Kidney capillary endothelial cell (primary cell): ENCODE measurements at places on chromosomes 16 and 17.

- no peak for DNase-seq
Measured at GRCh38 chr16:68406458-68407152, 41.7 kb downstream of the SMPD3 start.

- no peak for DNase-seq
Measured at GRCh38 chr16:55912022-55912421, 36.8 kb upstream of the CES5A start.

DNA sequence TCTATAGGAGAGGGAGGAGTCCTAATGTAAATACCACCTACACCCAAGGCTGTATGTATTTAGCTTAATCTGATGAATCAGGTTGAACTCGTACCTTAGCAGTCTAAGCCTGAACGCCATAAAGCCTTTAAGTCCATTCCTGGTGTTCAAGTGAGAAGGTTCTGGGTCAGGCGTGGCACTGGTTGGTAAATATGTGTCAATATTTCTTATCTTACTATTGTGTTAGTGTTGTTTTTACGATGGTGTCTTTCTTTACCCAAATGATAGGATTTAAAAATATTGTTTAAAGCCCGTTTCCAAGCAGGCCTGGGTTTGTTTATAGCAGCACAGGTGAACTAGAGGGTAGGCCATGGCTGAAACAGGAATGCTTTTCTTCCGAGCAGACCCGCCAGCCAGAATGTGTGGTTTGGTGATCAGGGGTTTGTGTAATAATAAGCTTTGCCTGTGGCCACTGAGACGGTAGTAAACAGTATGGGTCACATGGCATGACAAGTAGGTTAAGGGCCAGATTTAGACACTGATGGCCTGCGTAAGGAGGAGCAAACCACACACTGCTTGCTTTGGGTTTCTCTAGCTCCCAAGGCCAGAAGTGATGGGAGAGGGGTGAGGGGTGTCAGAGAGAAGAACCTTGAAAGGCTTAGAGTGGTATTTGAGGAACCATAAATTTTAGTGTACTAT, 3.3 kb downstream of the TMEM94 start:
- no peak for DNase-seq

DNA sequence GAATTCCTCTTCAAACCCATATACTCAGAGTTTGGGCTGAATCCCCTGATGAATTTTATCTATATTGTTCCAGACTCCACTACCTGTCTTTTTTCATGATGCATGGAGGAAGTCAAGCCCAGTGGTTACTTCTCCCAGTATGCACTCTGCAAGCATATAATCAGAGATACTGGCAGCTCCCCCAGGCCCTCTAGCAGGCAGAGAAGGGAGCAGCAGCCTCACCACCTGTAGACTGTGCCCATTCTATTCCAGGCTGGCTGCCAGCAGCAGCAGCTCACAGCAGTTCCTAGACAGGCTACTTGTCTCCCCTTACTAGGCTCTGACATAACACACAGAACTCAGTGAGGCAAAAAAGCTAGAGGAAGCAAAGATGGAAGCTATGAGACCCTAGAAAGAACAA, 3.4 kb downstream of the MKS1 start:
- DNase-seq = no peak

DNA sequence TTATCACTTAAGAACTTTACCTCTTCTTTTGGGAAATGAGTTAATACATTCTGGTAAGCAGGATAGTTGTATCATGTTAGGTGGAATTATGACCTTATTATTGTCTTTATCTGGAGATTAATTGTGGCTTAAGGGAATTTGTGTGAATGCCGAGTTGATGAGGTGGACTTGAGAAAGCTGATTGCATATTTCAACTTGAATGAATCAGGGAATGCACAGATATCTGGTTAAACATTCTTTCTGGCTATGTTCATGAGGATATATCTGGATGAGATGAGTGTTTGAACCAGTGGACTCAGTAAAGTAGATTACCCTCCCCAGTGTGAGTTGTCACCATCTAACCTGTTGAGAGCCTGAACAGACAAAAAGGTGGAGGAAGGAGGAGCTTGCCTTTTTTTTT, 326.1 kb upstream of the GOT2 start:
- DNase-seq = no peak

DNA sequence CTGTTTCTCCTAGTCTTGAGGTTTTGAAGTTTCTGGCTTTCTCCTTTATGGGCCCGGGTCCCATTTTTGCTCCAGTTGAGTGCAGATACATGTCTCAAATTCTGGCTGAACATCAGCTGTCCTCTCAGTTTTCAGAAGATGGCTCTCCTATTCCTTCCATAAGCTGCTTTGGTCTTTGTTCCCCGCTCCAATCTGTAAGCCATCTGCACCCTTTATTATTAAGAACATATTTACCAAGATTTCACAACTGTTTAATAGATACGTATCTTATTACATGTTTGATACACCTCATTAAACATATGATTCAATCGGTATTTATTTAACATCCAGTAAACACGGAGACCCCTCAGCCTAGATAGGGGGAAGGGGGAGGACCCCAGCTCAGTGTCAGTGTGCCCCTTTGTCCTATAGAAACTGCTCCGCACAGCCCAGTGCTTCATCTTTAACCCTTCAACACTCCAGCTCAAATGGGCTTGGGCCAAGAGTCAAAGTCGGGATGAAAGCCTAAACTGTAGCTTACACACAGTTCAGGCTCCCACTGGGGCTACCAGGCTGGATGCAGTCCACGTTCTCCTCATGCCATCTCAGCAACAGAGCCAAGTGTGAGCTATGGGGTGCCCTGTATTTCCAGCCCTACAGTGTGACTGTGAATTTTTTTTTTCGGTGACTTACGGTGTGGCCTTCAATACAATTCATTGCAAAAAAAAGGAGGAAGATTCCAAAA, 166.0 kb upstream of the ZFHX3 start:
- DNase-seq = no peak

GRCh38 chr17:9928601-9929333, 23.7 kb upstream of the RCVRN start:
- DNase-seq = peak; percentile 30

- DNase-seq = no peak
Measured at GRCh38 chr17:82051776-82052637, at the start of the genes GPS1 and RFNG. TSS of gene GPS1 (plus strand) at chr17:82051898. CDS start at chr17:82051932, 34 bp downstream. TSS of gene RFNG (minus strand) at chr17:82051811. CDS start at chr17:82051766, 45 bp downstream.

DNA sequence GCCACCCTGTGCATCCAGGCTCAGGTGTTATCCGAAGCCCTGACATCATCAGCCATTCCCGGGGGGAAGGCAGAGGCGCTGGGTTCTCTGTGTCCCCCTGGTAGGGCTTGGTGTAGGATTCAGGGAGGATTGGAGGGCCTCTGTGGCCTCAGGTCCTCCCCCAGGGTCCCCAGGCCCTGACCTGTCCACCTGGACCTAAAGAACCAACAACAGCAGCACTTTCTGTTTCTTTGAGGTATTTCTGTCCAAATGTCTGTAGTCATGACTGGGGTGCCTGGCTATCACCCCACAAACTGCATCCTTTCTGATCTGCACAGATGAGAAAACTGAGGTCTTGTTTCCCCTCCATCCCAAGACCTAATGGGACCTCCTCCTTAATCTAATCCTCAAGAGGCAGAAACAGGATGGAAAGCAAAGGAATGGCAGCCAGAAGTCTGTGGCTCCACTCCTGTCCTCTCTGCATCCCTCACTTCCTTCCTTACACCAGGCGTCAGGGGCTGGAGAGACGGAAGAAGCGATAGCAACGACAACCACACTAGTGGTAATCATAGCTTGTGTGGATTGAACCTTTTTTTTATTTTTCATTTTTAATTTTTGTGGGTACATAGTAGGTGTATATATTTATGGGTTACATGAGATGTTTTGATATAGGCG, 11.8 kb downstream of the NLRC5 start:
- no peak for DNase-seq

- DNase-seq = peak; percentile 70
Measured at GRCh38 chr16:57167953-57168352, 17.9 kb downstream of the PSME3IP1 start.
